A673 (cell line): ENCODE measurements at places on chromosomes 1 and 21. TPM values are rescaled to one million over a fixed set of nuclear protein-coding genes. Genes with fewer than 3 reads are reported as not detected.

DNA sequence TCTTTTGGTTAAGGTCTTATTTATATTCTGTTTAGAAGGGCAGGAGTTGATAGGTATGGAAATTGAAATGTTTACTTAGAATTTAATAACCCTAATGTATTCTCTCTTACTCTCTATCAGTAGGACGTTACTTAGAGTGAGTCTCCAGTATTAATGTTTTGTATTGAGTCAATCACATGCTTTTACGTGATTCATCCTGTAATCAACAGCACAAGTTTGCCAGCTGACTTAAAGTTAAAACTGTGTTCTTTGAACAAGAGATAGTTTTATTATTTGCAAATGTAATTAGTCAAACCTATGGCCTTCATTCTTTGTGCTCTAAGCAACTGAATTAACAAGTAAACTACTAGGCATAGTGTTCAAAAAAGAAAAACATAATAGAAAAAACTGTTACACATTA lies 57.3 kb downstream of the PKN2 start:
- H3K4me1 ChIP-seq, result no peaks in the 10 kb centered on the region
- no peak for DNase-seq
- H3K4me3 ChIP-seq, result no peak overlapping the region
- H3K36me3 ChIP-seq, result no peaks in the 10 kb centered on the region
- no peaks in the 10 kb centered on the region for H3K27me3 ChIP-seq

- H3K4me3 ChIP-seq, result no peak overlapping the region
- no peaks in the 10 kb centered on the region for H3K4me1 ChIP-seq
- no peaks in the 10 kb centered on the region for H3K36me3 ChIP-seq
- no peak overlapping the region for H3K27ac ChIP-seq
- no peaks in the 10 kb centered on the region for H3K27me3 ChIP-seq
These were observed 21.5 kb upstream of the ENAH start for GRCh38 chr1:225674381-225674780.

GRCh38 chr1:183487674-183488442 lies 15.6 kb downstream of the SMG7 start:
- H3K4me1 ChIP-seq, result no peaks in the 10 kb centered on the region
- H3K36me3 ChIP-seq, result no peaks in the 10 kb centered on the region
- H3K27ac ChIP-seq, result no peak overlapping the region
- no peaks in the 10 kb centered on the region for H3K27me3 ChIP-seq
- no peak overlapping the region for H3K4me3 ChIP-seq

- no peaks in the 10 kb centered on the region for H3K36me3 ChIP-seq
- no peak overlapping the region for H3K4me3 ChIP-seq
- no peak overlapping the region for H3K27ac ChIP-seq
- no peak for DNase-seq
- no peaks in the 10 kb centered on the region for H3K27me3 ChIP-seq
- H3K4me1 ChIP-seq, result no peaks in the 10 kb centered on the region
These were observed 14.2 kb upstream of the KANK4 start for GRCh38 chr1:62333441-62333840.

GRCh38 chr1:151474745-151475144 lies 15.5 kb upstream of the POGZ start:
- H3K36me3 ChIP-seq, result no peaks in the 10 kb centered on the region
- no peak overlapping the region for H3K27ac ChIP-seq
- H3K27me3 ChIP-seq, result no peaks in the 10 kb centered on the region
- no peak overlapping the region for H3K4me3 ChIP-seq

- no peaks in the 10 kb centered on the region for H3K36me3 ChIP-seq
- H3K27ac ChIP-seq, result no peak overlapping the region
- H3K4me1 ChIP-seq, result no peaks in the 10 kb centered on the region
- H3K27me3 ChIP-seq, result no peaks in the 10 kb centered on the region
- DNase-seq, result peak; percentile 83
These were observed 121.8 kb downstream of the HFM1 start for GRCh38 chr1:91282695-91283420.

DNA sequence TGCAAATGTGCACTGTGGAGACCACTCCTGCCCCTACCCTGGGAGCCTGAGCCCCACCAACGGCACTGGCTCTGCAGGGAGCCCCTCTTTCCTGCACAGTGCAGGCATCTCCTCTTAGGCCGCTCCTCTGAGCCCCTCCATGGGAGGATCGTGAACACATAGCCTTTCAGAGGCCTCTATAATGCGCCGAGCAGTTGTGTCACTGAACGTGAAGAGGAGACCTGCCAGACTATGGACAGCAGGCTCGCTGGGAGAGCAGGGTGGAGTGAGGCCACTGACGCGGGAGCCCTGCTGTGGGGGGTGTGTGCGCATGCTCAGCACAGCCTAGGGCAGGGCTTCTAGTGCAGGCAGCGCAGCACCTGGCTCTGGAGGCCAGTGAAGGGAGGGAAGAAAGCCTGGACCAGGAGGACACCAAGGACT lies 151.3 kb upstream of the COL6A1 start:
- H3K4me3 ChIP-seq, result no peak overlapping the region
- H3K27me3 ChIP-seq, result no peaks in the 10 kb centered on the region
- DNase-seq, result no peak
- H3K4me1 ChIP-seq, result no peaks in the 10 kb centered on the region
- no peak overlapping the region for H3K27ac ChIP-seq
- H3K36me3 ChIP-seq, result no peaks in the 10 kb centered on the region

GRCh38 chr1:207317561-207317960 lies 3.9 kb upstream of the CD55 start:
- no peak for DNase-seq
- no peak overlapping the region for H3K27ac ChIP-seq
- H3K27me3 ChIP-seq, result peaks cover 33% of the 10 kb centered on the region
- H3K36me3 ChIP-seq, result no peaks in the 10 kb centered on the region
- H3K4me3 ChIP-seq, result no peak overlapping the region

- no peak overlapping the region for H3K27ac ChIP-seq
- H3K4me3 ChIP-seq, result no peak overlapping the region
- H3K36me3 ChIP-seq, result no peaks in the 10 kb centered on the region
- DNase-seq, result no peak
- H3K4me1 ChIP-seq, result peaks cover 8% of the 10 kb centered on the region
- no peaks in the 10 kb centered on the region for H3K27me3 ChIP-seq
These were observed 317.0 kb downstream of the BARHL2 start for GRCh38 chr1:90400131-90400530.

DNA sequence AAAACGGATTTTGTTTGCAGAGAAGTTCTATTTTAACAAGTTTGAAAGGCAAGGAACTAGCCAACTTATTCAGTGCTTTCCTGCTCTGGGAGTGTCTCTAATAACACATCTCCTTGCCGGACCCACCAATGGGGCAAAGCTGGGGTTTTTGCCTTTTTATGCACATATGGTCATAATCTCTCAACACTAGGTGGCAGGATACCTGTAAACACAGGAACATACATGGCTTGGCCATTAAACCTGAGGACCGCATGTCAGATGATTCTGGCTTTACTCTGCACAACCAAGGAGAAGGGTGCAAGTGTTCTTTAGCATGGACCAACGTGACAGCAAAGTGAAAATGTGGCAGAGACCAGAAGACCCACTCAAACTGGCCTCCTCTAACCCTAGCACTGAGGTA lies 4.9 kb downstream of the TMEM9 start:
- peak; percentile 56 for DNase-seq
- H3K36me3 ChIP-seq, result peaks cover 70% of the 10 kb centered on the region
- H3K27me3 ChIP-seq, result no peaks in the 10 kb centered on the region
- no peak overlapping the region for H3K27ac ChIP-seq
- H3K4me1 ChIP-seq, result peaks cover 10% of the 10 kb centered on the region

- H3K4me1 ChIP-seq, result peaks cover 5% of the 10 kb centered on the region
- H3K27ac ChIP-seq, result no peak overlapping the region
- H3K4me3 ChIP-seq, result no peak overlapping the region
- DNase-seq, result no peak
- H3K27me3 ChIP-seq, result no peaks in the 10 kb centered on the region
These were observed 1412.1 kb downstream of the PLA2G4A start for GRCh38 chr1:188240772-188241406.

- H3K4me1 ChIP-seq, result no peaks in the 10 kb centered on the region
- H3K27me3 ChIP-seq, result no peaks in the 10 kb centered on the region
- H3K27ac ChIP-seq, result no peak overlapping the region
- DNase-seq, result peak; percentile 34
These were observed 1.1 kb downstream of the FALEC start for GRCh38 chr1:150516616-150517015.

DNA sequence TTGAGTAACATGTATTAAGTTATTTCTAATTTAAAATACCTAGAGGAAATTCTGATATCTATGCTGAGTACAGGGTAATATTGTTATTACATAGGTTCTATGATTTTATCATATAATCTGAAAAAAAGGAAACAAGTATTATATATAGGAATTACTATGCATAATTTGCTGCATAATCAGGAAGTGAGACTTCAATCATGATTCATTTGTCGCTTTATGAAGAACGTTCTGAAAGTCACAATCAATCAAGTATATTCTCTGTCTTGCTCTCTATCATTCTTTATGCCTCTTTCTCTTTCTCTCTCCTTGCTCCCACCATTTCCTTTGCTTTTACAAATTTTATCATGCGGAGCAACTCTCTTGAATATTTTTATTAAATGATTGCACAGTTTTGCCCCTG lies 1130.3 kb downstream of the PLA2G4A start:
- peak; percentile 17 for DNase-seq
- no peaks in the 10 kb centered on the region for H3K36me3 ChIP-seq
- no peak overlapping the region for H3K27ac ChIP-seq
- H3K4me3 ChIP-seq, result no peak overlapping the region
- H3K27me3 ChIP-seq, result no peaks in the 10 kb centered on the region

DNA sequence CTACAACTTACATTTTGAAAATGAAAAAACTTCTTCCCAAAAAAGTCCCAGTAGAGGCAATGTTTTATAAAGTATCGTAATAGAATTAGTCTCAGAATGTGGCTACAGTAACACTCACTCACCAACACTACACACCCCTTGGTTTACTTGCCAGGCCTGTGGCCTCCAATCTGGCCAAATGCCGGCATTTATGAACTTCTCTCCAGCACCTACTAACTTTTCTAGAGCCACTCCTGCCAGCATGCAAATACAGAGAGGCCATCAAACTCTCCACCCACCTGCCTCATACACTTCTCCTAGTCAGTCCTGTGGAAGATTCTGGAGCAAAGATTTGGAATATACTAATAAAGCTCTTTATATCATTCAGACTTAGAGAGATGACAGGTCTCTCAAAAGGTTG lies 32.3 kb downstream of the STPG1 start:
- no peaks in the 10 kb centered on the region for H3K27me3 ChIP-seq
- no peaks in the 10 kb centered on the region for H3K36me3 ChIP-seq
- peaks cover 11% of the 10 kb centered on the region for H3K4me1 ChIP-seq
- no peak overlapping the region for H3K4me3 ChIP-seq
- no peak for DNase-seq

Gene GPR25
- not detected in 2 replicates for total RNA-seq

Gene TSTD1
- total RNA-seq, result 1.2 and 1.3 TPM in 2 replicates

Gene RRAGC
- total RNA-seq, result 19.9 and 26.0 TPM in 2 replicates

Gene FCMR
- not detected in 2 replicates for total RNA-seq

Gene SERTAD4
- 8.0 and 12.2 TPM in 2 replicates for total RNA-seq

Gene ELF3
- total RNA-seq, result 0.50 and 0.56 TPM in 2 replicates

Gene CLEC20A
- not detected in 2 replicates for total RNA-seq

Gene DOP1B
- total RNA-seq, result 16.2 and 16.5 TPM in 2 replicates

Gene KCNQ4
- total RNA-seq, result 0.62 and 1.4 TPM in 2 replicates
